ENCODE measurements at places on chromosomes 12 and 14.
A peak's percentile ranks its signal among the peaks of the same experiment; 100 is the strongest.

GRCh38 chr14:87076146-87076545, 916.8 kb downstream of the GALC start:
- no peak for DNase-seq

DNA sequence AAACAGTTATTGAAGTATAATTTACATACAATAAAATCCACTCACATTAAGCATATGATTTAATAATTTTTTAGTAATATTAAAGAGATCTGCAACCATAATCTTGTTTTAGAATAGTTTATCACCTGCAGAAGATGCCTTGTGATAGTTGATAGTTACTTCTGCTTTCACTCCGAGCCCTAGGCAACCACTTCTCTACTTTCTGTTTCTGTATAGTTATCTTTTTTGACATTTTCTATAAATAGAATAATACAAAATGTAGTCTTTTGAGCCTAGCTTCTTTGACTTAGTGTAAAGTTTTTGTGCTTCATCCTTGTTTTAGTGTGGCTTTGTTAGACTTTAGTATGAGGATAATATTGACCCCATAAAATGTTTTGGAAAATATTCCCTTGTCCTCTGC, 111.0 kb downstream of the MNAT1 start:
- no peak for DNase-seq

DNA sequence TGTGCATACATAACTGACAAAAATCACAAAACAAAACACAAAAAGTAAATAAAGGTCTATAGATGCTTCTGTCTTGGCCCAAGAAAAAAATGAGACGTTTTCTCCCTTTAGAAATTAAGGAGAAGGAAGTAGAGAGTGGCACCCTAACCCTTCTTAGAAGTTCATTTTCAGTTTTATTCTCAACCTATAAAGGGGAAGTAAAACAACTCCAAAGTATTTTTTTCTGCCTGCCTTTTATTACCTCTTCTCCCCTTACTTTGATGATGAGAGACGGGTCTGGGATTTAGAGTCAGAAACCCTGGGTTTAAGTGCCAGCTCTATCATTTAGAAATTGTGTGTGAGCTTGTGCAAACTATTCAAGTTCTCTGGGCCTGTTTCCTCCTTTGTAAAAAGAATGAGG, 2.8 kb downstream of the PRIM1 start:
- DNase-seq = no peak

GRCh38 chr12:57385586-57385985, 45.3 kb downstream of the R3HDM2 start:
- no peak for DNase-seq

DNA sequence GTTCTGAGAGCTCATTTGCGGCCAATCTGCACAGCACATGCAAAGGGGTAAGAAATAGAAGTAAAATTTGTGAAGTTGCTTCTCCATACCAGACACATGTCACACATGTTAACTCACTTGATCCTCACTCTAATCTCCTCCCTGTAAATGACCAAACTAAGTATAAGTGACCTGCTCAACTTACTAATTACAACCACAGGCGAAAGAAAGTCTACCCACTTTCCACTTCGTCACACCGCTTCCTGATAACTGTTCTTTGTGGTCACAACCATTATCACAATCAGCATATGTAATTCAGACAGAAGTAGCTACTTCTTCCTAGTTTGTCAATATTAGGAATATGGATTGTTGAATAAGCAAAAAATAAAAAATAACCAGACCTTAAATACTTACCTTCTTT, 293.7 kb upstream of the CLEC14A start:
- DNase-seq = no peak

DNA sequence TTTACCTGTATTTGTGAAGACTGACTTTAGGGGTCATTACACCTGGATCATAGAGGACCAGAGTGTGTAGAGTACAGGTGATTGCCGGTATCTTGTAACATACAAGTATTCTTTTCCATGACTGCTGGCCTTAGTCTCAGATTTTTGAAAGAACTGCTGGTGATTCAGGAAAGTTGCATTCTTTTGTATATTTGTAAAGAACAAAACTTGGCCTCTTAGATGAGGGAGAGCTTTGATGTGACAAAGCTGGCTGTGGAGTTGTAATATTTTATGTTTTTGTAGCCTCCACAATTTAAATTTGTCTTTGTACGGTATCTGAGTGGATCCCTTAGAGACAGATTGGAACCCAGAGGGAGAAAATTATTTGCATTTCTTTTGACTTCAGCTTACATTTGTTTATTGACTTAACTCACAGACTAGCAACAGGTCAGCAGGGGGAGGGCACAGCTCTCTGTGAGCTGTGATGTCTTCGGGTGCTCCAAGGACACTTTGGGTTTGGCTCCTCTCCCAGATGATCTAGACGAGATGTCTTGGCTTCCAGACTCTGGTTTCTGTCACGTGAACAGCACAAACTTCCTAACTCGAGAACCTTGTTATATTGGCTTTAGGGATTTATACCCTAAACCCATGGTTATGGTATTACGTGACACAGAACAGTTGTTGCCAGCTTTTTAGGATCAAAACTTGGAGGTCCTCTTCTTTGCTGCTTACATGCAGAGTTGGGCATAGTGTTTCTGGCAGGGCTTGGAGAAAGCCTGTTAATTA, 65.9 kb downstream of the DAAM1 start:
- no peak for DNase-seq

- no peak for DNase-seq
Measured at GRCh38 chr12:31321186-31321896, 4.6 kb downstream of the SINHCAF start.

DNA sequence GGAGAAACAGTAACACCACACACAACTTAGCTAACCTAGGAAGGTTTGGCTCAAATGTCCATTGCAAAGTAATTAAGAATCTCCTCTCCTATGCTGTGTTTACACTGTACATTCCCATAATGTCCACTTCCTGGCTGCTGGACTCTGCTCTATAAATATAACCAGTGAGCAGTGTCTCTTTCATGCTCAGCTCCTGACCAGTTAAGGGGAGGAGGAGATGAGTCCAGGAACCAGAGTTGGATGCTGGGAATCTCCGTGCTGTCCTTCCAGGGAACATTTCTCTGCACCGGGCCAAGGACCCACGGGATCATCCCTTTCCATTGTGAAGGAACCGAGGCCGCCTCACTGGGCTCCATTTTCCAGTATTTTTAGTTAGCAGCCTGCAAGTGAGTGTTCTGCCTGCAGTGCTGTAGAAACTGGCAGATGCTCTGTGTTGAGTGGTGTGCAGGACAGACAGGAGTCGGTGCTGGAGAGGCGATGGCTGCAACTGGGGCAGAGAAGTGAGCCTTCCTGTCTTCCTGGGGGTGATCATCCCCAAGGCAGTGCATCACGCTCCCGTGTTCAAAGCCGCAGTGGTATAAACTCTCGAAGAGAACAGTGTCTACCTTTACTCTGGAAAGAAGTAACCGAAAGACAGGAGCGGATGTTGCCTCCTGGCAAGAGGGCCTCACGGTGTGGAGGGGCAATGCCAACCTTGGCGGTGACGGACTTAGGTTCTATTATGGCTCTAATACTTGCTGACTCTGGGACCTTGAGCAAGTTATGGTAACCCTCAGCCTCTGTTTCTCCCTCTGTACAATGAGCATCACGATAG, 195.5 kb downstream of the CACNA1C start:
- no peak for DNase-seq

- no peak for DNase-seq
Measured at GRCh38 chr14:22465201-22465840, 123.7 kb downstream of the DAD1 start.

DNA sequence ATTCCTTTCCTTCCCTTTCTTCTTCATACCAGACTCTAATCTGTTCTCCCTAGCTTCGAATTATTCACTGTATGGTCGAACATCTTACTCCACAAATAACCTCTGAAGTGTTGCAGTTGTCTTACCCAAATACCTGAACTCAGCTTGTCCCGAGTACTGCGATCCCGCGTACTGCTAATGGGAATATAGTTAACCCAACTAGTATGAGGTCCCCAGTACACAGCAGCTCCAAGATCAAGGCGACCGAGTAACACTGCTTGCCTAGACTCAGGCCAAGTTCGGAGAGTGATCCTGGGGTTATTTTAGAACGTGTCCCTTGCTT, 462 bp upstream of the ETNK1 start:
- DNase-seq = peak; percentile 1

DNA sequence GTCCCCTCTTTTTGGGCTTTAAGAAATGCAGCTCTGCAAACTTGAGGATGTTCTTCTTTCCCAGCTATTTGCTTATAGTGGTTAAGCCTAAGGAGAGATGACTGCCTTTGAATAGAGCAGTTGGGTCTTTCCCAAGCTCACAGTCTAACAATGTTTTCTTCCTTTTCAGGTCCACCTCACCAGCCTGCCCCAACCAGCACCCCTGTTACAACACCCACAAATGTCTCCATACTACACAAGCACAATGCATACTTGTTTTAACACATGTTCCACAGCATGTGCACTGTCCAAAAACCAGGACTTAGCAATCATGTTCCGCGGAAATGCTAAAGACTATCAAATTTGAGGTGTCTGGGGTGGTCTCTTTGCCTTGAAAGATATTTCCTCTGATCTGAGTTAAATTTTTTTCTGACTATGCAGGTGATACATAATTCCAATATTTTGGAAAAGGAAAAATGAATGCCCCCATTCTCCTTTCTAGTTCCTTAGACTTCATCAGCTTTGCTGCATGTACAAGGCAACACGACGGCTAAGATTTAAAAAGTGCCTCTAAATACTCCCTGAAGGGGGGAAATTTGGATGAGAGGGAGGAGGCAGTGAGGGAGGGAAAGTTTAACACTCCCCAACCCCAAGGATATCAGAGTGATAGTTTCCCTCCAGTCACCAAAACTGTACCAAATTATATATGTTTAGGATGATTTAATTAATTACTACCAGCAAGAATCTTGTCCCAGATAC, 6.6 kb upstream of the HOXC13 start:
- no peak for DNase-seq

GRCh38 chr14:56063131-56063530, 55.1 kb upstream of the PELI2 start:
- no peak for DNase-seq

- no peak for DNase-seq
Measured at GRCh38 chr12:6093764-6094163, 30.7 kb downstream of the VWF start.

- peak; percentile 22 for DNase-seq
Measured at GRCh38 chr12:2783936-2784600, 10.7 kb upstream of the FKBP4 start.

DNA sequence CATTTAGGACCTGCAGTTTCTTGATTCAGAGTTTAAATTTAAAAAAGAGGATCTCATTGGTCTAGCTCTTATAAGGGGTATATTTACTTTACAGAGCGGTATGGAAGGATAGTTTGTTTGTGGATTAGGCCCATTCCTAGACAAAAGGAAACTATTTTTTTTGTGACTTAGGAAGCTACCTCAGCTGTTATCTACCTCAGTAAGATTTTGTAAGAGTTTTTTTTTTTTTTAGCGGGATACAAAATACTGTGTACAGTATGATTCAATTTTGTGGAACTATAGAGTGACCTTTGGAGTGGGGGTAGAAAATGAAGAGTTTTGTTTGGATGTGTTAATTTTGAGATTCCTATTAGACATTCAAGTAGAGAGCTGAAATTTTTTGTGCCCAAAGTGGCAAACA, 104.6 kb upstream of the ATF1 start:
- DNase-seq = no peak

DNA sequence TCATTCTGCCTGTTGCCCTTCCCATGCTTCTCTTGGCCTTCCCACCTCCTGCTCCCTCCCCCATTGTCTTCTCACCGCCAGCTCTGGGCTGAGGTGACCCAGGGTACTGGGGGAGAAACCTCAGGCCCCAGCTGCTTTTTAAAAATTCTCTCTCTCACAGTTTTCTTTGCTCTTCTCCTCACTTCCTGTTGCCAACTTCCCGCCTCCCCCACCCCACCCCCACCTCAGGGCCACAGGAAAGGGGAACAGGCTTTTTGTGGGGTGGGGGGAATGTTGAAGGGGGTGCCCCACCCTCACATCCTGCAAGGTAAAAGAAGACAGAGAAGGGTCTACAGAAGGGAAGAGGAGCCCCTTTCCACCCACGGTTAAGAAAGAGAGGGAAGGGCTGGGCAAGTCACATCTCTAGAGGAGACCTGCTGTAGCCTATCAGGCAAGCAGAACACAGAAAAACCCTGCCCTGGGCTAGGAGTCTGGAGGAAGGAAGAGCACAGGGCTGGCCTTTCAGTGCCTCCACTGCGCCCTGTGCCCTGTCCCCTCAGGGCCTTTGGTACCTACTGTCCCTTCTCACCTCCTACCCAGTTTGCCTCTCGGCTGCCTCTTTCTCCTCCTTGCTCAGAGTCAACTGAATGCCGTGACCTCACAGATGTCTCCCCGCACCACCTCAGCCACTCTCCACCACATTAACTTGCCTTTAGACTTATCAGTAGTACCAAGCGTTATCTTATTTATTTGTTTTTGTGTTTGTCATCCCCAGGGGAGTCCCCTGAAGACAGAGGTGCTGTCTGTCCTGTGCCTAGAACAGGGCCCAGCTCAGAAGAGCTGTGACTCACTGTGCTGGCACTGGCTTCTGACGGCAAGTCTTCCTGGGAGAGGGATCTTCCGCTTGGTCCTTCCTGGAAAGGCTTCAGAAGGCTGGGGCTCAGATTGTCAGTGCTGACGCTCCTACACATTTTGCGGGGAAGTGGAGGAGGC, 1.7 kb downstream of the ARHGAP9 start:
- DNase-seq = no peak

GRCh38 chr12:92416385-92416812, 270.8 kb upstream of the BTG1 start:
- no peak for DNase-seq

DNA sequence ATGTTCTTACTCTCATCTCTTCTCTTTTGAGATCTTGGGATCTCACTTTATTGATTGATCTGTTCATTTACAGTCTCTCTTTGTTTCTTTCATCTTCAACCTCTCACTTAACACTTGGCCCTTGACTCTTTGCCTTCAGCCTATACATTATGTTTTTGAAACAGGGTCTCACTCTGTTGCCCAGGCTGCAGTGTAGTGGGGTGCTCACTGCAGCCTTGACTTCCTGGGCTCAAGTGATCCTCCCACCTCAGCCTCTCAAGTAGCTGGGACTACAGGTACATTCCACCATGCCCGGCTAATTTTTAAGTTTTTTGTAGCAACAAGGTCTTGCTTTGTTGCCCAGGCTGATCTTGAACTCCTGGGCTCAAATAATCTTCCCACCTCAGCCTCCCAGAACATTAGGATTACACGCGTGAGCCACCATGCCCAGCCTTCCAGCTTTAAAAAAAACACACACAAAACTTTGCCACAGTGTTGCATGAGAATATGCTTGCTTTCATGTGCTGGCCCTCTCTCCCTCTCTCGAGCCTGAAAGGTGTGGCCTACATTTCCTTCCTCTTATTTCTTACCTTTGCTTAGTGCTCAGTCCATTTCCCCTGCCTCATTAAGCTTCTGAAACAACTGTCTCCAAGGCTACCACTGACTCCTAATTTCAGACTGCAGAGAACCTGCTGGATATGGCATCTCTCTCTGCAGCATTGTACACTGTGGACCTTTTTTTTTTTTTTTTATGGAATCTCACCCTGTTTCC, 9.9 kb downstream of the DIP2B start:
- no peak for DNase-seq

DNA sequence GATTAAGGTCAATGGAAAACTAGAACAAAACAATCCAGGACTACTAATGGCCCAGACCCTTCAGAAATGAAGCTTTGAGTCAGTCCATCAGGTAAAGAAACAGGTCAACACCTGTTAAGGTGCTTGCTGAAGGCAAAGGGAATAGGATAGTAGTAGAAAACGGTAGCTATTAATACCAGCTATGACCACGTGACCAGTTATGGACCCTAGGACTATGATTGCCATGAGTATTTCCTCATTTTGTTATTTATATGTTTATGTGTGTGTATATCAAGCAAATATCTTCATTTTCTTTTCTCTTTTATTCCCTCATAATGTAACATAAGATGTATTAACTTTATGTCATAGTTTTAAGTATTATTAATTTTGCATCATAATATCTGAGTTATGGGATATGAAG, 25.6 kb downstream of the FKBP11 start:
- no peak for DNase-seq
